ENCODE measurements at places on chromosomes 16 and 17. TPM values are rescaled to one million over a fixed set of nuclear protein-coding genes. Genes with fewer than 3 reads are reported as not detected.

The HBA2 gene
- 671 TPM for total RNA-seq

The DLX3 gene
- total RNA-seq: 0.52 TPM

The LITAFD gene
- total RNA-seq: not detected

The USP7 gene
- total RNA-seq: 174 TPM

The RABEP2 gene
- 29.0 TPM for total RNA-seq

The KARS1 gene
- total RNA-seq: 74.8 TPM

The CDH11 gene
- 236 TPM for total RNA-seq

The CHST5 gene
- 1.3 TPM for total RNA-seq

The RPAIN gene
- total RNA-seq: 75.6 TPM

The SNRNP25 gene
- 10.3 TPM for total RNA-seq

The CD300E gene
- total RNA-seq: 17.3 TPM

Measured in lung (tissue), 17 donors.